ENCODE measurements at places on chromosomes 11 and 22.

DNA sequence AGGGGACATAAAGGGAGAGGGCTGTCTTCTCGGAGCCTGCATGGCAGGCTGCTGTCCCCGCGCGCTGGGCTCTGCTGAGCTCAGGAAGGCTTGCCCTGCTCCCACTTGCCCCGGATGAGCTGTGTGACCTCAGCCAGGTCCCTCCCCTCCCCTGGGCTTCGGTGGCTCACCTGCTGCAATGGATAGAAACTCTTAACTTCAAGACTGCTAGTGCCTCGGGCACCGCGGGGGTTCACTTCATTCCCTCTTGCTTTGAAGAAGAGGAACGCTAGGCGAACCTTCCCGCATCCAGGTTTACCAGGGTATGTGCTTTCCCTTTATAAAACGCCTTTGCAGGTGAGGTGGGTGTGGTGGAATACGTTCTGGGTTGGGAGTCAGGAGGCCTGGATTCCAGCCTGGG, 115.0 kb downstream of the PHF21B start:
- no peak for DNase-seq

DNA sequence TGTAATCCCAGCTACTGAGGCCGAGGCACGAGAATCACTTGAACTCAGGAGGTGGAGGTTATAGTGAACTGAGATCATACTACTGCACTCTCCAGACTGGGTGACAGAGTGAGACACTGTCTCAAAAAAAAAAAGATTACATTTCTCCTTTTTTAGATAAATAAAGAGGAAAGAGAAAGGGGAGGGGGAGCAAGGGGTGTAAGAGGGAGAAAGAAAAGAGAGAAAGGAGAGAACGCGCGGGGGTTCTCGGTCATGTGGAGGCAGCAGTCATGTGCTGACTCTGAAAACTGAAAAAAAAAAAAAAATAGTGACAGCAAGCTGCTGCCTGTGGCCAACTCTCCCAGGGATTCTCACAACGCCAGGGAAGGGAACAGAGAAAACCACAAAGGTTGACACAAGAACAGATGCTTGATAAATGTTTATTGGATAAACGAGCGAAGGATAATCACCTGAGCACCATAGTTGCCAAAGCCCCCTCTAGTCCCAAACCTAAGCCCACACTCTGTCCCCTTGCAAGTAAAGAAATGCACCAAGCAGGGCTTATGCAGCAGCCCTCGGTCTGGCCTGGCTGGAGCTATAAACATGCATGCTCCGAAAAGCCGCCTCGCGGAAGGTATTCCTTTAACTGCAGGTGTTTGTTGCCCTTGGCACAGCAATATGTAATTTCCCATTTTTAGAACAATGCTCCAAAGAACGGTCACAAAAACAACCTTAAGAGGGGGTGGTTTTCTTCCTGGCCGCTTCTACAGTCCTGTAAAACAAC, 14.5 kb downstream of the SCGB1A1 start:
- no peak for DNase-seq

DNA sequence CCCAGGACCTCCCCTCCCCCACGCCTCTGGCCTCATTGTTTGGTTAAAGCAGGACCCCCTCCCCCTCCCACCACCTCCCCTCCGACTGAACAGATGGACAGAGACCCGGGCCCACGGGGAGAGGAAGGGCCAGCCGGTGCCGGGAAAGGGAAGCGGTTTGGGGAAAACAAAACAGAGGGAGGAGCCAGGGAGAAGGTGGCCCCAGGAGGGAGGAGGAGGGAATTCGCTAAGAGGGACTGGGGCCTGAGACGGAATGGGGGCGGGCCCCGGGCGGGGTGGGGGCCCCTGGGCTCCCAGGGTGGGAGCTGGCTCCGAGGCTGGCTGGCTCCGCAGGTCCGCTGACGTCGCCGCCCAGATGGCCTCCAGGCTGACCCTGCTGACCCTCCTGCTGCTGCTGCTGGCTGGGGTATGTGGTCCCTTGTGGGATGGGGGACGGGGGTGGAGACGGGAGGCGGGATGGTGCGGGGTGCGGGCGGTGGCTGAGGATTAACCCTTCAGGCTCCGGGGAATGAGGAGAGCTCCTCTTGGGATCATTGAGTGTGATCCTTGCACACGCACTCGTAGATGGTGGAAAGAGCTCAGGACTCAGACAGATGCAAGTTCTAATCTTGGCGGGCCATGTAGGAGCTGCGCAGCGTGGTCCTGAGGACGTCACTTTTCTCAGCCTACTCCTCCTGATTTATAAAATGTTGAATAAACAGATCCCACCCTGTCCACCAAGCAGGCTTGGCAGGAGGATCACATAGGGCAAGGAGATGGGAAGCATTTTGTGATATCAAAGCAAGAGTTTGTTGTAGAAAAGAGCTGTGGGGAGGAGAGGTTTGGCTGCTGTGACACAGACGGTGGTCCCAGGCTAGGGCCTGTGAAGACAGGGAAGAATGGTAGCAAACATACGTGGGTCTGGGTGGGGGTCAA, 688 bp downstream of the SERPING1 start:
- peak; percentile 54 for DNase-seq

DNA sequence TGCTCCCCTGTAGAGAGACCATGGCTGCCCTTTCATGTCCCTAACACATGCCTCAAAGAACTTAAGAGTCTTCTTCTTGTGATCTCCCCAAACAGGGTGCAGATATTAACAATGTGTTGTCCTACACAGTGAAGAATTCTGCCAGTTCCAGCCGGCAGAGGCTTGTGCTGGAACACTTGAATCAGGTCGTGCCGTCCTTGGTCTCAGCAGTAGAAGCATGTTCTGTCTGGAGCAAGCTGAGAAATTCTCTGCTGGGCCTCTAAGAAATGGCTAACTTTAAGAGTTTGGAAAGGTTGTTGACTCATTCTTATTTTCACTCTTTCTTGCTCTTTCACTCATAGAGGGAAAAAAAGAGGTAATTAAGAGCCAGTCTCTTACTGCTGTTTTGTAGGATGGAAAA, 71.1 kb upstream of the SLC25A18 start:
- no peak for DNase-seq

- DNase-seq = peak; percentile 89
Measured at GRCh38 chr11:12769834-12770345, 95.7 kb downstream of the TEAD1 start.

GRCh38 chr11:28999620-29000019, 891.4 kb downstream of the METTL15 start:
- DNase-seq = no peak

GRCh38 chr11:35563484-35564244, 38.2 kb upstream of the PAMR1 start:
- DNase-seq = peak; percentile 67

DNA sequence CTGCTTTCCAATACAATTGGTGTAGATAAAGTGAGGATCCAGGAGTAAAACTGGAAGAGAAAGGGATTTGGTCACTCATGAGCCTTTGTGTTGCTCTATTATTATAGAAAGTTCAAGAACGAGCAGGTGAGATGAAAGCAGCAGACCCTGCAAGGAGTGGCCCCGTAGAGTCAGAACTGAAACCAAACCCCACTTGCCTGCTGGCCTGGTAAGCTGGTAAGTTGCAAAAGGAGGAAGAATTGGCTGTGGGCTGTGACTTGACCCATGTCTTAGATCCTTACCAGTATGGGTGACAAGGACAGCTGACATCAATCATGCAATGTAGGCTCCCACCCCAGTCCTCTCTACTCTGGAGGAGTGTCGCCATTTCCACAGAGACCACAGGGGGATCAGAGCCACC, 201.3 kb downstream of the OPCML start:
- no peak for DNase-seq

- DNase-seq = no peak
Measured at GRCh38 chr11:119317592-119318239, 786 bp upstream of the MCAM start.

DNA sequence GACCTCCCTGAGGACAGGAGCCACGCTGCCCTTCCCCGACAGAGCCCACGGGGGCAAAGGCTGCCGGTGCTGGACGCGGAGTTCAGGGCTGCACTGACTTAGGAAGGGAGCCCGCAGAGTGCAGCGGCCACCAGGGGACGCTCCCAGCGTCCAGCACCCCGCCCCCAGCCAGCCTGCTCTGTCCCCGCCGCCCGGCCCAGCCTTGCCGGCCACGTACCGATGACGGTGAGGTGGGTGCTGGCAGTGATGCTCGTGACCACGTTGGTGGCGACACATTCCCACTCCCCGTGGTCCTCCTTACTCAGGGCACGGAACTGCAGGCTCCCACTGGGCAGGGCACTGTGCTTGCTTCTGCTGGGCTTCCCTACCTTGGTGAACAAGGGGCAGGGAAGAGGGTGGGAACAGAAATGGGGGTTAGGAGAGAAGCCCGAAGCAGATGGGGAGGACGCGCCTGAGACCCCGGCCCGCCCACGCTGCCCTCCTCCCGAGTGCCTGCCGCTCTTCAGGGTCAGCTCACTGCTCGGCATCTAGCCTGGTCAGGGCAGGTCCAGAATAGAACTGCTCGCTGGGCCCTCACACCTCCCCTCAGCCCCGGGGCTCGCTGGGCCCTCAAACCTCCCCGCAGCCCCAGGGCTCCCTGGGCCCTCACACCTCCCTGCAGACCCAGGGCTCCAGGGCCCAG, 25.9 kb downstream of the IGSF9B start:
- no peak for DNase-seq

- DNase-seq = no peak
Measured at GRCh38 chr11:12743834-12744449, 69.7 kb downstream of the TEAD1 start.

GRCh38 chr11:26951809-26952515, 42.0 kb upstream of the FIBIN start:
- DNase-seq = peak; percentile 77

- no peak for DNase-seq
Measured at GRCh38 chr11:132062031-132062430, 691.6 kb downstream of the NTM start.

DNA sequence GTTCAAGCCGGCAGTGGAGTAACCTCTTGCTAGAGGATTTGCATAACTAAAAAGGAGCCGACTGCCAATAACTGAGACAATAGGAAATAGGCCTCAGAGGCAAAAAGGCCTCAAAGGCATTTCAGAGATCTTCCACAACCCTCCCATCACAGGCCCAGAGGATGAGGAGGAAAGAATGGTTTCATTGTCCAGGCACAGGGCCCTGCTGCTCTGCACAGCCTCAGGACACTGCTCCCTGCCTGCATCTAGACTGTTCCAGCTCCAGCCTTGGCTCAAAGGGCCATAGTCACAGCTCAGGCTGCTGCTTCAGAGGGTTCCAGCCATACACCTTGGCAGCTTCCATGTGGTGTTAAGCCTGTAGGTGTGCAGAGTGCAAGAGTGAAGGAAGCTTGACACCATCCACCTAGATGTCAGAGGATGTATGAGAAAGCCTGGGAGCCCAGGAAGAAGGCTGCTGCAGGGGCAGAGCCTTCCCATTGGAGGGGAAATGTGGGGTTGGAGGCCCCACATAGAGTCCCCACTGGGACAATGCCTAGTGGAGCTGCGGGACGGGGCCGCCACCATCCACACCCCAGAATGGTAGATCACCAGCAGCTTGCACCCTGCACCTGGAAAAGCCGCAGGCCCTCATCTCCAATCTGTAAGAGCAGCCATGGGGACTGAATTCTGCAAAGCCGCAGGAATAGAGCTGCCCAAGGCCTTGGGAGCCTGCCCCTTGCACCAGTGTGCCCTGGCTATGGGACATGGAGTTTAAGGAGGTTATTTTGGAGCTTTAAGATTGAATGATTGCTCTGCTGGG, 8.2 kb upstream of the LRP5 start:
- DNase-seq = no peak

- DNase-seq = no peak
Measured at GRCh38 chr22:43880541-43880991, 11.2 kb downstream of the PNPLA5 start.

- DNase-seq = peak; percentile 28
Measured at GRCh38 chr11:65078151-65078550, 5.7 kb downstream of the CDCA5 start.

DNA sequence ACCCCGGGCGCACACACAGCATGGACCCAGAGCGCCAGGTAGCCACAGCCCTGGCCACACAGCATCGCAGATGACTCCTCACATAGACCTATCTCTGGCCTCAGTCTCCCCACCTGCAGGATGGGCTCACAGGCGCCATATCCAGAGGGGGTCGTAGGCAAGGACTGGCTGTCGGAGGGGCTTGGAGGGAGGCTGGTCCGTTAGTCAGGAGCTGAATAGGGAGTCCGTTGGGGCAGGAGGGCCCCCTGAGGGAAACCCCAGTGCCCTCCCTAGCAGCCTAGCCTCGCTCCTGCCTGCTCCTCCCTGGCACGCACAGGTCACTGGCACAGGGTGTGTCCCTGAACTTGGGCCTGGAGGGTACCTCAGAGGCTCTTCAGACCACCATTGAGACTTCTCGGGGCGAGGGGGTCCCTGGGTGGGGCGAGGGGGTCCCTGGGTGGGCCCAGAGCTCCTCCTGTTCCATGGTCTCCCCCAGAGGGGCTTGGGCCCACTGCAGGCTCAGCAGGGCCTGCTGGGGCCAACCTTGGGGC, 2.0 kb downstream of the PLXNB2 start:
- no peak for DNase-seq

DNA sequence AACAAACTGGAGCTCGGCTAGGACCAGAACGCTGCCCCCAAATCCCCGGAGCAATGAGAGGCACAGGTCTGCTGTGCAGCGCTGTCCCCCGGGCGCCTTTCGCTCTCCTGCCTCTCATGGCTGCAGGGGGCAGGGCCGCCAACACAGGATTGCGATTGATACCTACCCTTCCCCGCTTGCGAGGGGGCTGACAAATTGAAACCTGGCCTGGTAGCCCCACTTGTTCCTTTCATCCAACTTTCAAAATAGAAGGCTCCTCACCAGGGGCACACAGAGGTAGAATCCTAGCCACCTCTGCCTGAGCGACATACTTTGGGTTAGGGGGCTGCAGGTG, 642 bp upstream of the CASTOR1 start:
- DNase-seq = no peak

DNA sequence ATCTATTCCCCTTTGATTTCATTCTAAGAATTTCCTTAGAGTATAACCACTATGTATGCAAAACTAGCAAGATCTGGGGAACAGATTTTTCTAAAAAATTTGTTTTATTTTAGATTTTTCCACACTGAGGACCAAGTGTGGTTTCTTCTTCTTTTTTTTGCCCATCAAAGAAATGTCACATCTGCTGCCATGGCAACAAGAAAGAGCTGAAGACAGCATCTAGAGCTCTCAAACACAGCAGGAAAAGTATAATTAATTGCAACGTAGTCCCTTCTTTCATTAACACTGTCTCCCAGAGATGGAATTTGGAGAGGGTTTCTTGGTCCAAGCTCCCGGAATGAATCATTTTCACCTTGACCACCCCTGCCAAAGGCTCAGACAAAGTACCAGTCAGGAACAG, 256.7 kb upstream of the CCDC90B start:
- no peak for DNase-seq

GRCh38 chr11:111557425-111558111, 17.0 kb downstream of the LAYN start:
- peak; percentile 98 for DNase-seq

- no peak for DNase-seq
Measured at GRCh38 chr11:2537896-2538724, 93.3 kb downstream of the KCNQ1 start.

GRCh38 chr22:21014726-21015465, at the start of gene P2RX6:
TSS of gene P2RX6 (plus strand) at chr22:21015165. CDS start at chr22:21015175, 10 bp downstream.
- DNase-seq = peak; percentile 33

GRCh38 chr22:29090039-29090438, 17.2 kb downstream of the KREMEN1 start:
- DNase-seq = no peak

Data from AG10803 (cell line).